Activated T-cell treated with anti-CD3 and anti-CD28 coated beads for 4 hours (primary cell): ENCODE measurements at places on chromosomes 11 and 22.

DNA sequence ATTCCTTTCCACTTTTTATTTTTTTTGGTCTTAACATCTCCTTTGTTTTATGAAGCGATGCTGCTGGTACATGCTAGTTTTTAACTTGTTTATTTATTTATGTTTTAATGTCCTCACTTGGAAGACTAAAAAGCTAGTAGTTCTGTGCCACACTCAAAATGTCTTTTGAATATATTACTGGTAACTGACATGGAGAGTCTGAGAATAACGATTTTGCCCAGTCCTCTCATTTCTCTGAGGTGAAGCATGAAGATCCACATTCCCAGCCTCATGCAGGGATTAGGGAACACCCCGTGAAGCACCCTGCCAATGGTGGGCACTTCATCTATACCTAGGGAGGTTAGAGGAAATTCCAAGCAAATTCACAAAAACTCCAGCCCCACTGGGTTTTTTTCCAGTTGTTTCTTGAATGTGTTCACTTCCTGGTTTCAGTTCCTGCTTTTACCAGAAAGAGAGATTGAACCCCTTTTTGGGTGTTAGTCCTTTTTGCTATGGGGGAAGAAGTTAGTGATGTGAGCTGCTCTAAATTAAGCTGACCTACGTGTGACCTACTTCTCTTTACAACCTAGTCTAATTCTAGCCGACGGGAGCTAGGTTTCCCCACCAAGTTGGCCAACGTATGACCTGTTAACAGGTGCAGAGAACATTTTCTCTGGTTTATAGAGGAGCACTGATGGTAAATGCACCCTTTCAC is 106.1 kb downstream of the SLC1A2 start:
- DNase-seq, result no peak

DNA sequence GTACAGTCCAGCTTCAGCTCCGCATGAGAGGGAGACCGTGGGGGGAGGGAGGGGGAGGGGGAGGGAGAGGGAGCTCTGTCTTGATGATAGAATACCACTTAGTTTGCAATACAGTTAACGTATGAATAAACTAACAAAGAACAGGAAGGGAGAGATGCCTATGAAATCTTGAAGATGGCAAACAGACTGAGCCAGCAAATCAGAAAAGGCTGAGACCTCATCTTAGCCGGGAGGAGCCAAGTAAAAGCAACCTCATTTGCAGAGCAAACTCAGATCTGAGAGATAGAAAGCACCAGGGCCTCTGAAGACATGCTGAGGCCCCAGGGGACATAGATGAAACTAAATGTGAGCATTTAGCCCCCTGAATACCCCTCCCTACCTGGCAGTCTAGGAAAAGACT is 23.0 kb downstream of the APLP2 start:
- DNase-seq, result no peak

DNA sequence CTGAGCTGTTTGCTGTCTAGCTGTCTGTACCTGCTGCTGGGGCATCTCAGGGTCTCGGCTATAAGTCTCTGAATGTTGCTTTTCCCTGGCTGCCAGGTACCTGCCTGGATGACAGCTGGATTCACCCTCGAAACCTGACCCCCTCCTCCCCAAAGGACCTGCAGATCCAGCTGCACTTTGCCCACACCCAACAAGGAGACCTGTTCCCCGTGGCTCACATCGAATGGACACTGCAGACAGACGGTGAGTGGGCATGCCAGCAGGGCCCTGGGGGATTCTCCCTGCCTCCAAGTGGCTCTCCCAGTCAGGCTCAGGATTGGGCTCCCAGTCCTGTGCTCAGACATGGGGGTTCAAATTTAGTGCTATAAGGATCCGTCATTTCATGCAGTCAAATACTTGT is 12.9 kb downstream of the IL17RA start:
- DNase-seq, result no peak

- peak; percentile 59 for DNase-seq
Observed at GRCh38 chr22:40177738-40178416, at the start of gene TNRC6B. Gene TNRC6B, plus strand, starts transcription at chr22:40177925. Its CDS starts 211 bp downstream, at chr22:40178136.

DNA sequence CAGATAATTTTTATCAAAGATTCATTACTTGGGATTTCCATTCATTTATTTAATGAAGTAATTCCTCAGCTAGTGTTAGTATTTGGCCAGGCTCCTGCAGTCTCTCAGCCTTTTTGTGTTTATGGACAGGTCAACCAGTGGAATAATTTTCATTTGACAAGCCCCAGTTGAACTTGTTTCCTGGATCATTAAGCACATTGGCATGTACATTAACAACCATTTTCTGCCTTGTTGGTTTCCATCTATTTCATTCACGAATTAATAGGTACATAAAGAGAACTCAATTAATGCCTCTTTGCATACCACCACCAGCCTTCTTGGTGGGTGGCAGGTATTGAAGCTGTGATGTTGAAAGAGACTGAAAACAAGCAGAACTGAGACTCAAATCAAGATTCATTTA is 745.2 kb downstream of the KCNA4 start:
- no peak for DNase-seq

- DNase-seq, result no peak
Observed at GRCh38 chr11:13316528-13316961, 39.0 kb downstream of the BMAL1 start.

GRCh38 chr11:9139628-9140357 is 48.4 kb upstream of the SCUBE2 start:
- no peak for DNase-seq

- no peak for DNase-seq
Observed at GRCh38 chr11:82967381-82967780, 65.8 kb downstream of the DDIAS start.

- no peak for DNase-seq
Observed at GRCh38 chr11:119529063-119529845, 106.3 kb upstream of the THY1 start.

DNA sequence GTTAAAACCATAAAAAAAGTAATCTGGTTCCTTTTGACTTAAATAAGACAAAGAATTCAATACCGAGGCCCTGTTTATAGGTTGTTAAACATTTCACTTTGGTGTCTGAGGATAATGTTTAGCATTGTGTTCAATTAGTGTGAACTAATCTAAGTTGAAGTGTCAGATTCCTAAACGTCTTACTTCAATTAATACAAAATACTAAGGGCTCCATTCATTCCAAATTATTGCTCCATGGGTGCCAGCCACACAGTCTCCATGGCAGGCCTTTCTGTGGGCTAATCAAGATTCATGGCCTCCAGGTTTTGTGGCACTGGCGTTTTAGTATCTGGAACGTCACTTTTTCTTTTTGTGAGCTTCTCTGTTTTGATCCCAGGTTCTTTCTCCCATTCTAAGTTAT is 89.4 kb downstream of the TMEM135 start:
- DNase-seq, result no peak

DNA sequence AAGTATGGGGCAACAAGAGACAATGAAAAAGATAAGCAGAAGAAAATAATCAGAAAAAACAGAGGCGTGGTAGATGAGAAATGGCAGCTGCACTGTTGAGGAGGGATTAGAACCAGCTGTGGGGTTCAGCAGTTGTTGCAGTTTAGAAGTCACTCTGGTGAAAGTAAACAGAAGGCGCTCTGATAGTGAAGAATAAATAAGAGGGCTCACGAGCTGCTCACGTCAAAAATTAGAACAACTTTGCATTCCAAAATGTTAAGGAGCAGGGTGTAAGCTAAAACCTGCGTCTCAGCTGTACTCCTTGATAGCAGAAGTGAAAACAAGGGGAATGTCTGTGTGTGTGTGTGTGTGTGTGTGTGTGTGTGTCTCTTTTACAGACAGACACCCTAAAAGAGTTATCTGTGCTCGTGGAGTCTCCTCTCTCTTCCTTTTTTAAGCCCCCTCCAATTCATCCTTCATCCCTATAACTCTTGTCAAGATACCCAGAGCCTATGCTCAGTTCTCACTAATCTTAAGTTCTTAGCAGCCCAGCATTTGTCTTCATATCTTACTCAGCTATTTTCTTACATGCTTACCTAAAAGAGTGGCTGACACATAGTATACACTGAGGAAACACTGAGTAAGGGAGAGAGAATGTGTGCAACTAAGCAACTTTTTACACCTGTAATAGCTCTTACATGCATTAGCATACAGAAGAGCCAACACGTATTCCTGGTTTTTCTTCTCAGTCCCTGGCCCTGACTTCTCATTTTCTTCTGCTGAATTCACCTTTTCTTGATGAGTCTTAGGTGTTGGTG is 8.9 kb downstream of the TTC17 start:
- DNase-seq, result no peak

DNA sequence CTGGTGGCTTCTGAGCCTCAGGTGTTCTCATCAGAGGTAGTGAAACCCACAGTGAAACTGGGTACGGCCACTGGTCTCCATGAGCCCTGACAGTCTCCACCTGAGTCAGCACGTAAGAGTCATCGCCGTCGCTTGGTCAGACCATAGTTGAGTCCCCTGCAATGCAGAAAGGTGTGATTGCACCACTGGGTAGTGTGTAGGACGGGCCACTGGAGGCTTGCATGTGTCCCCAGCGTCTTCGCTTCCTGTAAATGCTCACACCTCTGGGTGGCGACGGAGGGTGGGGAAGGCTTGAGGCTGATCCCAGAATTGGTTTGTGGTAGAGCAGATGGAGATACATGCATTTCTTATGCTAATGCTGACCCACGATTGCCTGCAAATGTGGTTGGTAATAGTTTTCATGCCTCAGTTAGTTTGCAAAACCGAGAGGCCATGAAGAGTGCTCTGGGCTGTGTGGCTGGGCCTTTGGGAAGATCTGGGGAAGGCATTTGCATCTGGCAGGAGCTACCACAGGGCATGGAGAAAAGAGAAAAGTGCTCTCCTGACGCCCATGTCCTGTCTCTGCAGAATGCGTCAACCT is 26.5 kb downstream of the CTTN start:
- DNase-seq, result no peak

DNA sequence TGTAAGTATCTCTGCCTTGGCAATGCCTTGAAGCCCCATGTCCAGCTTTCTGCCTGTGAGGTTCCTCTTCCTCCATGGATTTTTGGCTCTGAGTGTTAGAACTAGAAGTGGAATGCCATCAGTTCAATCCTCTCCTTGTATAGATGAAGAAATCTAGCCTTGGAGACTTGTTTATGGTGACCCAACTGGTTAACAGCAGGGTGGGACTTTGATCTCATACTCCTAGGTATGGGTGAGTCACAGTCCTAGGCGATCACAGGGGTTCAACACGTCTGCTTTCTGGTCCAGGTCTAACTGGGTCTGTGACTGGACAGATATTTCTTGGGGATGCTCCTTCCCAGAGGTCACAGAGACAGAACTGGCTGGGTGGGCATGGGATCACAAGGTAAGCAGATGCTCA is 9.2 kb upstream of the MTFP1 start:
- no peak for DNase-seq

DNA sequence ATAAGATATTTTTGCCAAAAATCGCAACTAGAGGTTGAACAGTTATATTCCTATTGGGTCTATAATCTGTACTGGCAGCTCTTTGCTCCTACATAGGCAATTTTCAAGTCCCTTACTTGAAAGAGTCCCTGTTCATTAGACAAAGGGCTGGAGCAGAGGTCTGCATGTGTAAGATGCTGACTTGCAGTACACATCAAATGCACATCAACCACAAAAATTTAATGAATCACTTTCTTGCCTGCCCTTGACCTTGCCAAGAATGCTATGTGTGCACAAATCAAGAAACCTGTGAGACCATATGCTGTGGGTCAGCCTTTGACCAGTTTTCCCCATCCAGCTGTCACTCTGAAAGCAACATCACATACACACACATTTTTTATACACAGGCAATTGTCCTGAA is 661.5 kb downstream of the LRRC4C start:
- no peak for DNase-seq

- no peak for DNase-seq
Observed at GRCh38 chr11:128349650-128350299, 237.6 kb downstream of the ETS1 start.

GRCh38 chr22:48742556-48743343 is 1084.9 kb downstream of the BRD1 start:
- no peak for DNase-seq

GRCh38 chr11:783581-784015 is 6.3 kb downstream of the CEND1 start:
- DNase-seq, result no peak

DNA sequence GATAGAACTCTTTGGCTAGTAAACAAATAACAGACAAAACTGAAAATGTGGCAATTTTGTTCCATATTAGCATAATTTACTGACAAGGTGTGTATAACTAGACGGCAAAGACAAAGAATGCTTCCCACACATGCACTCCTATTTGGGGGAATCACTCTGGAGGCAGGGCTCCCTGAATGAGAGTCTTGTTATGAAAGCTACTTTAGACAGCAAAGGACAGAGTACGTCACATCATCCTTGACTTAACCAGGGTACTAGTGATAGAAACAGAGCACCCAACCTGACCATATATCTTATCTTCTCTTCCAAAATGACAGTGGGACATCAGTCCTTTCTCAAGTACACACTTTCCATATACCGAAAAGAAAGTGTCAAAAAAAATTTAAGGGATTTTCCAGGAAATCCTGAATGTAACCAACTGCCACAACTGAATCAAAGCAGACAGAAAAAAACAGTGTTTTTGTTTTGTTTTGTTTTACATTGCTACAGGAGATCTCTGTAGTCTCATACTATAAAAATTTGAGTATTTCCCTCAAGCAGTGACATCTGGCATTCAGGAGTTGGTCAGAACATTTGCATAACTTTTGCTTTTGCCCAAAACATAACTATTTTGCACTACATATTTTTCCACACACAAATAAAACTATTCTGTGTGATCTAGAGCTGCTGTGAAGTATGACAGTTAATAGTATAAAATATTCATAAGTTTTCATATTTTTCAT is 98.9 kb downstream of the ARHGAP20 start:
- DNase-seq, result no peak

GRCh38 chr11:18490319-18490718 is 34.7 kb downstream of the LDHAL6A start:
- DNase-seq, result no peak

DNA sequence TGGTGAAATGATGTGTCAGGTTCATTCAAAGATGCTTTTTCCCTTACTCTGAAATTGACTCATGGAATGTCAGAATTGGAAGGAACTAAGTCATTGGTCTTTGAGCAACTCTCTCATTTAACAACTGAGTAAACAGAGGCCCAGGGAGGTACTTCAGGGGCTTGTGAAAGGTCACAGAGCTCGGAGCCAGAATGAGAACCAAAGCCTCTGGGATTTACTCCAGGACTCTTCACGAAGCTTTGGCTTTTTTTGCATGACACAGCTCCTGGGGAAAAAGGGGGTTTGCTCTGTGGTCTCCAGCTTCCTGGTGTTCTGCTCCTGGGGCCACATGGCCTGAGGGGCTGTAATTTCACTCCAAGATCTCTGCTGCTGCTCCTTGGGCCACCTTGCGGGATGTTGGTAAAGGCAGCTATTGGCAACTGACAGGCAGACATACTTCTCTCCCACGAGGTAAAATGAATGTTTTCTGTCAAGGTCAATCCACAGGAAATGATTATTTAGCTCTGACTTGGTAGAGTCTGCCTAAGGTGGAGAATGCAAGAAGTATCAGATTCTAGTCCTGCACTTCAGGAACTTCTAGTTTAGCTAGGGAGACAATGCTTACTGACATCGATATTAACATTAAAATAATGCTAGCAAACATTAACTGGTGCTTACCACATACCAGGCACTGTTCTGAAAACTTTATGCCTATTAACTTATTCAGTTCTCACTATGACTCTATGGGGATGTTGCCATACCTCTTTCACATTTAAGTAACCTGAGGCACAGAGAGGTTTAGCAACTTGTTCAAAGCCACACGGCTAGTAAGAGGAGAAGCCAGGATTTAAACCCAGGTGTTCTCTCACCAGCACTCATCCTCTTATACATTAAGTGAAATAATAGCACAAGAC is 16.1 kb downstream of the PKNOX2 start:
- DNase-seq, result no peak
